ENCODE measurements at places on chromosomes 2 and 18. TPM values are rescaled to one million over a fixed set of nuclear protein-coding genes. Genes with fewer than 3 reads are reported as not detected.

The CPLX4 gene
- 0.24 TPM for total RNA-seq

The FBXO15 gene
- total RNA-seq: not detected

The YIPF4 gene
- 16.2 TPM for total RNA-seq

The RUFY4 gene
- total RNA-seq: not detected

The COLEC11 gene
- total RNA-seq: not detected

The ACADL gene
- 0.16 TPM for total RNA-seq

The PRKAG3 gene
- total RNA-seq: not detected

The RESP18 gene
- not detected for total RNA-seq

The MAP4K3 gene
- total RNA-seq: 65.4 TPM

The HRH4 gene
- not detected for total RNA-seq

The UGT1A7 gene
- total RNA-seq: not detected

The MAL gene
- not detected for total RNA-seq

The EFR3B gene
- total RNA-seq: 0.16 TPM

The DNAH7 gene
- 0.97 TPM for total RNA-seq

The ONECUT2 gene
- total RNA-seq: under 0.01 TPM

The CLEC4F gene
- total RNA-seq: not detected

Measured in hair follicle dermal papilla cell (primary cell).